GM23338 (cell line): ENCODE measurements at places on chromosomes 6 and 20. TPM values are rescaled to one million over a fixed set of nuclear protein-coding genes. Genes with fewer than 3 reads are reported as not detected.

- H3K36me3 ChIP-seq: no peaks in the 10 kb centered on the region
- DNase-seq: no peak
- no peaks in the 10 kb centered on the region for H3K27me3 ChIP-seq
- H3K27ac ChIP-seq: no peak overlapping the region
- H3K4me3 ChIP-seq: no peak overlapping the region
Measured at GRCh38 chr6:133502441-133503335, 261.5 kb downstream of the EYA4 start.

- H3K4me3 ChIP-seq: no peak overlapping the region
- H3K36me3 ChIP-seq: no peaks in the 10 kb centered on the region
- H3K27me3 ChIP-seq: peaks cover 1% of the 10 kb centered on the region; the same call in 1 of the 2 replicates
- H3K4me1 ChIP-seq: peaks cover 4% of the 10 kb centered on the region
Measured at GRCh38 chr6:31395832-31396231, 7.6 kb upstream of the MICA start.

DNA sequence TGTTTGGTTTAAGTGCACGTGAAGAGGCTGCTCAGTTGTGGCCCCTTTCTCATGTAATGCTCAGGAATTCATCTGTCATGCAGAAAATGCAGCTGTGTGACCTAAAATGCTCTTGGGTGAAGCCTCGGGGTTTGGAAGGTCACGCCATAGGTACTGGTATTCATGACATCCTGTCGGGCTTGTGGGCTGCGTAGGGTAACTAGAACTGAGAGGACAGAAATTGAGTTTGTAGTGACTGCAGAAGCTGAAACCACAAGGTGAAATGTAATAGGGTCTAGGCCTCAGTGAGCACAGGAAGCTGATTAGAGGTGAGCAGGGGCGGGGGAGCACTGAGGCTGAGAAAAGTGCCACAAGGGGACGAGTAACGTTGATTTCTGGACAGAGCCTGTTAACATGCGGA, 128.8 kb downstream of the SOBP start:
- H3K36me3 ChIP-seq: no peaks in the 10 kb centered on the region
- H3K27ac ChIP-seq: no peak overlapping the region
- peaks cover 56% of the 10 kb centered on the region for H3K4me1 ChIP-seq
- no peaks in the 10 kb centered on the region for H3K27me3 ChIP-seq
- no peak overlapping the region for H3K4me3 ChIP-seq
- peak; percentile 62 for DNase-seq

DNA sequence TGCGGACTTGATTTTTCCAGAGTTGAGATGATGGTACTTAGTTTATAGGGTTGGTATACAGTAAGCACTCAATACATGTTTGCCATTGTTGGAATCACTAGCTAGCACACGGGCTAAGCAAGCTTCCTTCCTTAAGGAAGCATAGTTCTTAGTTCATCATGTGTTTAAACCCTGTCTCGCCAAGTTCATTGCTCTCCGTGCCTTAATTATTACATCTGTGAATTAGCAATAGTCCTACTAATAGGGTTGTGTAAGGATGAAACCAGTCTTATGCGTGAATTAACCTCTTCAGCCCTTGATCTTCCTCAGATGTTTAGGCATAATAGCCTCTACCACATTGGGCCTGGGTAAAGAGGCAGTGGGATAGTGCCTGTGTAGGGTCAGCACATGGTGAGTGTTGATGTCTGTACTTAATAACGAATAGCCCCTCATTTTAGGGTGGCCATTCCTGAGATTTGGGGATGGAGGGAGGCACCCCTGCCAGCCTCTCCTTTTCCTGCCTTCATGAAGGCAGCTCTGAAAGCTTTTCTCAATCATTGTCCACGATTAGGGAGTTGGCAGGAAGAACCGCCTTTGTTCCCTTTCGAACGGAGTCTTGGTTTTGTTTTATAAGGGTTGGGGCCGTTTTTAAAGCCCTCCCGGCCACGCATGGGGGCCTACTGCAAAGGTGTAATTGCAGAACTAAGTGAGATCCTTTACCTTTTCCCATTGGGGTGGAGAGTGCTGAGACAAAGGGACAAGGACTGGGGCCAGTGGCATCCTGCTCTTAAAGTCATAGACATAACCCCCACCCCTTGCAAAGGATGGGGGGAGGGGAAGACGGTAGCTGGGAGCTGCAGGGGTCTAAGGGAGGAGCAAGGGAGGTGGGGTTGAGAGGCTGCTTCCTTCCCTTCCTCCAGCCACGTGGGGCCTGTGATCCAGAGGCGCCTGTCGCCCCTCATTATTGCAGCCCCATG, 2.1 kb downstream of the DNMT3B start:
- peak; percentile 96 for DNase-seq
- peak overlapping the region; percentile 96 for H3K27ac ChIP-seq
- peaks cover 54% of the 10 kb centered on the region for H3K36me3 ChIP-seq
- peaks cover 63% of the 10 kb centered on the region for H3K4me1 ChIP-seq
- H3K27me3 ChIP-seq: no peaks in the 10 kb centered on the region

The CEP57L1 gene
- 11.3 and 17.1 TPM in 2 replicates for total RNA-seq

DNA sequence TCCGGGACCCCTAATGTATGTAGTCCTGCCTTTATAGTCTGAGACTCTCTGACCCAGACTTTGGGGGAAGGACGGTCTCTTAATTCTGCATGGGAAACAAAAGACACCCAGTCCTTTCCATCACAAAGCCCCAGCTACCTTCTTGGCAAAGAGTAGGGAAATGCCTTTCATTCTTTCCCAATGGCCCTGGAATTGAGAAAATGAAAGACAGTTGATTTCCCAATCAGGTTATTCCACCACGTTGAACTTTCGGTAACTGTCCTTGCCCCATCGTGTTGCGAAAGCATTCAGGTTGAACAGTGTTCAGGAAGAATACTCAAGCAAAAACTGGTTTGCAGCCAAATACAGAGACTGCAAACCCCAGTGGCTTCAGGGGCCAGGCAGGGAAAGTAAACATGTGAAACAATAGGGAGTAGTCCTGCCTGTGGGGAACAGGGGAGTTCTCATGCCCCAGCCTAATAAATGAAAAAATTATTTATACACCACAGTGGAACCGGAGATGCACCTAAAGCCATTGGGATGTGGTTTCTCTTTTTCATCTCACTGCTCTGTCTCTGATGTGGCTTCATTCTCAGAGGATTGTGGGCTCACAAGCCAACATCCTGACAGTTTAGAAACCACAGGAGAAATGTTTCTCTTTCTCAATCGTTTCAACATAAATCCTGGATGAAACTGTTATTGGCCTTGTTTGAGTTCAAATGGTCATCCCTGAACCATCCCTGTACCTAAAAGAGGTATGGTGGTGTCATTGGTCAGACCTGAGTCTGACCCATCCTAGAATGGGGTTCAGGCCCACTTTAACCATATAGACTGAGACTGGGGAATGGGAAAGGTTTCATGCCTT, 44.2 kb upstream of the SLC9A8 start:
- H3K4me1 ChIP-seq: peaks cover 48% of the 10 kb centered on the region
- H3K4me3 ChIP-seq: no peak overlapping the region
- peak; percentile 95 for DNase-seq
- H3K27me3 ChIP-seq: no peaks in the 10 kb centered on the region
- peak overlapping the region; percentile 94 for H3K27ac ChIP-seq

- H3K4me3 ChIP-seq: peak overlapping the region; percentile 56
- H3K27me3 ChIP-seq: peaks cover 91% of the 10 kb centered on the region
- no peak overlapping the region for H3K27ac ChIP-seq
- peaks cover 68% of the 10 kb centered on the region for H3K4me1 ChIP-seq
- peak; percentile 71 for DNase-seq
Measured at GRCh38 chr20:21511850-21512633, 1.8 kb downstream of the NKX2-2 start.

GRCh38 chr20:52481443-52481842, 289.9 kb upstream of the ZFP64 start:
- no peak overlapping the region for H3K27ac ChIP-seq
- no peaks in the 10 kb centered on the region for H3K27me3 ChIP-seq
- no peaks in the 10 kb centered on the region for H3K36me3 ChIP-seq
- DNase-seq: no peak
- no peaks in the 10 kb centered on the region for H3K4me1 ChIP-seq
- H3K4me3 ChIP-seq: no peak overlapping the region

The ASIP gene
- not detected in 2 replicates for total RNA-seq
